Hepatic stellate cell (primary cell): ENCODE measurements at places on chromosomes 3 and 15.
A peak's percentile ranks its signal among the peaks of the same experiment; 100 is the strongest.

GRCh38 chr3:8095724-8096123 lies 405.9 kb upstream of the LMCD1 start:
- DNase-seq = no peak

GRCh38 chr3:41601404-41601987 lies 360.4 kb downstream of the ULK4 start:
- no peak for DNase-seq

DNA sequence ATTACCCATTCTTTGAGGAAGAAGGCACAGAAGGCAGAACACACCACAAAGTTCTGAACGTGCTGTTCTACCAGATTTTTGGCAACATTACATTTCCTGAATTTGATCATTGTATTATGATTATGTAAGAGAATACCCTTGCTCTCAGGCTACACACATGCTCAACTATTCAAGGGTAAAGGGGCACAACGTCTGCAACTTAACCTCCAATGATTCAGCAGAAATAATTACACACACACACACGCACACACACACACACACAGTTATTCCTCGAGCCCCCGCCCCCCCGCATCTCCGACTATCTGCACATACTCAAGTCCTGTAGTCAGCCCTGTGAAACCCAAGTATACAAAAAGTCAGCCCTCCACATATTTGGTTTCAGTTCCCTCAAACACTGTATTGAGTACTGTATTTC lies 26.8 kb downstream of the RPN1 start:
- no peak for DNase-seq

GRCh38 chr15:85722374-85723152 lies 72.2 kb downstream of the KLHL25 start:
- DNase-seq = no peak

GRCh38 chr3:141796081-141796888 lies 33.1 kb downstream of the GRK7 start:
- DNase-seq = no peak

DNA sequence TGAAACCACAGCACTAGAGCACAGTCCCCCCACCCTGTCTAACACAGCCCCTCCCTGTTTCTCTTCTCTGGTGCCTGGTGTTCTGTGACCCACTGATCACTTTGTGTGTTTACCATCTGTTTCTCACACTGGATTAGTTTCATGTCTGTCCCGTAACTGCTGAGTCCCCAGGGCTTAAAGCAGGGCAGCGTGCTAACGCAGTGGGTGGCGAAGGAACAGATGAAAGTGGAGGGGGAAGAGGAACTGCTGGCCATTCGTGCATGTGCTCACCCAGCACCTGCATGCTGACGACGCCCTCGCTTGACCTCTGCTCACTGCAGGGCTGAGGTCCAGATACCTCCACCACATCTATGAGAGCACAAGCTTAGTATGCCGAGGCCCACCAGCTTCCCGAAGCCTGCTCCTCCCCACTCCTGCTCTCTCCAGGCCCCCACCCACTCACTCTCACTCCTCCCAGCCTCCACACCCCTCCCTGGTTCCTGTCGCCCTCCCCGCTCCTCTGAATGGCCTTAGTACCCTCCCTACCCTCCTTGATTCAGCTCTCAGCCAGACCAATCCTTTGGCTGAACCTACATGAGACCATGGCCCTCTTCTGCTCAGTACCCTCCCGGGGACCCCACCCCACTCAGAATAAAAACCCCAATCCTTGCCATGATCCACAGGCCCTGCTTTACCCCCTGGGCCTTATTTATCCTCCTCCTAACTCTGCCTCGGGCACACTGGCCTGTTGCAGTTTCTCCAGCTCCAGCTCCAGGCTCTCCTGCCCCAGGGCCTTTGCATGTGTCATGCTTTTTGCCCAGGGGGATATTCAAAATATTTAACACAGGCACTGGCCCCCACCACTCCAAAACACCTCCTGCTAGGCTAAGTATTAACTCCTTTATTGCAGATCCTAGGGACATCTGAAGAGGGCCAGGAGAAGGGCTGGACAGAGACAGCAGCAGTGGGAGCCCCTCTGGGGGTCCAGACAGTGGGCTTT lies 15.1 kb upstream of the IQSEC1 start:
- no peak for DNase-seq

- peak; percentile 31 for DNase-seq
These were observed 6.5 kb downstream of the METTL6 start for GRCh38 chr3:15420871-15421270.

DNA sequence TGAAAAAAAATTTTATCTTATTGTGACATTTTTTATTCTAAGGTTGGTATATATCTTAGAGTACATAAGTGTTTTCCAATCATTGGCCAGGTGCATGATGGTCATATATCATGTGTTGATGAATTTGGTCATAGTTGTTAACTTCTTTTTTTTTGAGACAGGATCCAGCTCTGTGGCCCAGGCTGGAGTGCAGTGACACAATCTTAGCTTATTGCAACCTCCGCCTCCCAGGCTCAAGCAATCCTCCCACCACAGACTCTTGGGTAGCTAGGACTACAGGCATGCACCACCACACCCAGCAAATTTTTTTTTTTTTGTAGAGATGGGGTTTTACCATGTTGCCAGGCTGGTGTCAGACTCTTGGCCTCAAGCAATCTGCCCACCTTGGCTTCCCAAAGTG lies 44.0 kb downstream of the PCCB start:
- DNase-seq = no peak

GRCh38 chr15:47577000-47577399 lies 140.3 kb upstream of the SEMA6D start:
- DNase-seq = no peak

DNA sequence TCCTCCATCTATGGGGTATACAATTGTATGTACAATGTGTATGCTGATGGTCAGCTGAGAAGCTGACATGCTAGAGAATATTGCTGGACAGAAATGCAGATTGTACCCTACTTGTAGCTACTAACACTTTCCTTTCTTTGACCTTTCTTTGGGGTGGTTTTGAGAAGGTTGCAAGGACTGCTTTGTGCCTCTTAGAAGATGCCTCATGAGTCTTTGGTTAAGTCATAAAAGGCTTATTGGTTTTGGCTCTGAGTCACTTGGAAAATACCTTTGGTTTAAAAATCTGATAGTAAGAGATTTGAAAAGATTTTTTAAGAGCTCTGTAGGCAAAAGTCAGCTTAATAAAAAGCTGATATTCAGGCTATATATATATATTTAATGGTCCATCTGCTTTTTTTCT lies 71.5 kb downstream of the ZMAT3 start:
- DNase-seq = no peak

DNA sequence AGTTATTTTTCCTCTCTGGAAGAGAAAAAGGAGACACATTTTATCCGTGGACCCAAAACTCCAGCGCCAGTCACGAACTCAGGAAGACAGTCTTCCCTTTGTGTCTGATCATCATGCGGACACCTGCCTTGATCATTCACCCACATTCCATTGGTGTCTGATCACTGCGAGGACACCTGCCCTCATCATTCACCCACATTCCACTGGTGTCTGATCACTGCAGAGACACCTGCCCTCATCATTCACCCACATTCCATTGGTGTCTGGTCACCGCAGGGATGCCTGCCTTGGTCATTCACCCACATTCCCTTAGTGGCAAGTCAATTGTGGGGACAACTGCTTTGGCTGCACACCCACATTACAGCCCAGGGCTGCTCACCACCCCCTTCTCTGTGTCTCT lies 148.9 kb downstream of the ROBO1 start:
- no peak for DNase-seq

DNA sequence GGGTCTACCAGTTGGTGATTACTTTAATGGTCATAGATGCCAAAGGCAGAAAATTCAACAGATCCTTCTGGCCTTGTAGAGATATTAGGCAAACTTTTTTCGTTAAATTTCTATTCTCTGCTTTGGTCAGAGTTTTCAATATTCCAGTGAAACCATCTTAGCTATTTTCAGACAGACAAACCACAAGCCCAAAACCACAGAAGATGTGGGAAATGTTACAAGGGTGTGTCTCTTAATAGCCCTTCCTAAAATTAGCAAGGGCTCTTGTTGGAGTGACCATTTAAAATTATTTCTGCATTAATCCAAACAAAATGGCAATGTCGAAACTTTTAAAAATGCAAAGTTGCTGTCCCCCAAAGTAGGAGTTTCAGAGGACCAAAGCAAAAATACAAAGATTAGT lies 102.8 kb downstream of the ARRDC4 start:
- DNase-seq = no peak

- no peak for DNase-seq
These were observed 43.1 kb upstream of the ARL6 start for GRCh38 chr3:97721446-97721845.

GRCh38 chr15:80186597-80186996 lies 33.8 kb downstream of the FAH start:
- DNase-seq = no peak

GRCh38 chr15:92149029-92149428 lies 244.7 kb upstream of the ST8SIA2 start:
- no peak for DNase-seq

DNA sequence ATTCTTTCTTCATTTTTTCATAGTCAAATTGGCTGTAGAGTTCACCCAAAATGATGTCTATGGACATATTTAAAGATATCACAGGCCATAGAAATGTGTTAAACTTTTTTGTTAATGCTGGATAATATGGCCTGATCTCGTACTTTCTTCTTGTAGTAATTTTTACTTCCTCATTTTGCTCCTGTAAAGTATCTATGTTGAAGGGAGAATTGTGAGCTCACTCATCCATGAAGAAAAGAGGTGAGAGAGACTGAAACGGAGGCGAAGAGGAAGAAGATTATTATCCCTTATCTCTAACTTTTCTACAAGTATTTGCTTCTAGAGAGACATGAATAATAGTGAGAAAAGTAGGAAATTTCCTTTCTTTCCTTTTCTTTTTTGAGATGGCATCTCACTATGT lies 613.8 kb upstream of the TBL1XR1 start:
- no peak for DNase-seq

DNA sequence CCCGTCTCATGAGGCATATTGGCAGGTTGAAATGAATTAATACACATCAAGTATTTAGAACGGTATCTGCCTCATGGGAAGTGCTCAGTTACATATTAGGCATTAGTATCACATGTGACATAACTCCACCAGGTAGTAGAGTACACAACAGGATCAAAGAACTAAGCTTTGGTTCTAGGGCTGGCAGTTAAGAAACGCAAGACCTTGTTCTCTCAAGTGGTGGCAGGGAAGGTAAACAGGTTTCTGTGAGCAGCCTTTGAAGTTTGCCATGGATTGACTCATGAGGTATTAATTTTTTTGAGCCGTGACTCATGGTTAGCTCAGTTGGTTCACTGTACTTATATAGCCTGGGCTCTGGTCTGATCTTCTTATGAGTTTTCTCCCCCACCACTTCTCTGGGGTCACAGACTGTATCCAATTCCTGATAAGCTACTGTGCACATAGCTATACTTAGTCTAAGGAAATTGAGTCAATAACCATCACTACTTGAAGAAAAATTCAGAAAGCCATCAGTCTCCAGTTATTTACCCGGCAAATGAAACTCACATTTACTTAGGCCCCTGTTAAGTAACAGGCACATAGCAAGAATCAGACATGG lies 155.6 kb upstream of the STT3B start:
- no peak for DNase-seq

DNA sequence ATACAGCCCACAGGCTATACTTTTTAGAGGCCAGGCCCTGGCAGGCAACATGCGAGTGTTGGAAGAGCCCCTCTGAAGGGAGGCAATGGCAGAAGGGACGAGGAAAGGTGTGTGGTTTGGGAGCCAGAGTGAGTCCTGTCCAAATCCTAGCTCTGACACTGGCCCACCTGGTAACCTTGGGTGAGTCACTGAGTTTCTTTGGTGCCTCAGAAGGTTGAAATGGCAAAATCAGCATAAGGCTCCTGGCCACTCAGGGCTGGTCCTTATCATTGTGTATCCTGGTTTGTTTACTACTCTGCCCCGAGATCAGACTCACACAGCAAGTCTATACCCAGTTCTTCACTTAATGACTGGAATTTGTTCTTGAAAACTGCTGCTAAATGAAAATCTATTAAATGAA lies 71.4 kb upstream of the TLE3 start:
- no peak for DNase-seq

DNA sequence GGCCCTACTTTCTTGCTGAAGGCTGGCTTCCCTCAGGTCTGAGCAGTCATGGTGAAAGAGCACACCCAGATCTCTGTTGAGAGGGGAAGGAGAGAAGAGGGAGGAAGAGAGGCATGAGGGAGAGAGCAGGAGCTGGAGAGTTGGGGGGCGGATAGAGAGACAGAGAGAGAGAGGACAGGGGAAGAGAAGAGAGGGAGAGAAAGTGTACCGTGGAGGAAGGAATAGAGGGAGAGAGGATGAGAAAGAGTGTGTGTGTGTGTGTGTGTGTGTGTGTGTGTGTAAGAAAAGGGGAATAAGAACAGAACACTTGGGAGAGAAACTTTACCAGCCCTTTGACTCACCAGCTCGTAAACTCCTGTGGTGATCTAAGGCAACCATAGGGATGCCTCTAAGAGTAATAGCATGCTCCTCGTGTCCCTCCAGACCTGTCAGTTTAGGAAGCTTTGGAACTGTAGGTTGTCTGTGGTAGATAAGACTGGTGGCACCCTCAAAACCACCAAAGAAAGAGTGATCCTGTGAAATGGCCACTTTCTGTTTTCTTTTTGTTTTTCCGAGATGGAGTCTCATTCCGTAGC lies 18.2 kb downstream of the ZNF592 start:
- DNase-seq = no peak

DNA sequence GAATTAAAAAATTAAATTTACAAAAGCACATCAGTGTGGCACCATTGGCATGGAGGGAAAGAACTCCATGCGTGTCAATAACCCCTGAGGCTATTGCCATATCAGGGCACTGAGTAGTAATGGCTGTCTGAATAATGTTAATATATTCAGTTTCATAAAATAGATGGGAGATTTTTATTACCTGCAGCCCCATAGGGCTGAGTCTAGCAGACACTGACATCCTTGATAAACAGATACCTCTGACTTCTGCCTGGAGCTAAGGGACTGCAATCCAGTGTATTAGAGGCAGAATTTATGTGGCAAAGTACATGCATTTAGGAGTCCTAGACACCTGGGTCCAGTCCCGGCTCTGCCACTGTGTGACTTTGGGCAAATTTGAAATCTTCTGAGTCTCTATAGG lies 38.8 kb upstream of the SV2B start:
- DNase-seq = no peak

DNA sequence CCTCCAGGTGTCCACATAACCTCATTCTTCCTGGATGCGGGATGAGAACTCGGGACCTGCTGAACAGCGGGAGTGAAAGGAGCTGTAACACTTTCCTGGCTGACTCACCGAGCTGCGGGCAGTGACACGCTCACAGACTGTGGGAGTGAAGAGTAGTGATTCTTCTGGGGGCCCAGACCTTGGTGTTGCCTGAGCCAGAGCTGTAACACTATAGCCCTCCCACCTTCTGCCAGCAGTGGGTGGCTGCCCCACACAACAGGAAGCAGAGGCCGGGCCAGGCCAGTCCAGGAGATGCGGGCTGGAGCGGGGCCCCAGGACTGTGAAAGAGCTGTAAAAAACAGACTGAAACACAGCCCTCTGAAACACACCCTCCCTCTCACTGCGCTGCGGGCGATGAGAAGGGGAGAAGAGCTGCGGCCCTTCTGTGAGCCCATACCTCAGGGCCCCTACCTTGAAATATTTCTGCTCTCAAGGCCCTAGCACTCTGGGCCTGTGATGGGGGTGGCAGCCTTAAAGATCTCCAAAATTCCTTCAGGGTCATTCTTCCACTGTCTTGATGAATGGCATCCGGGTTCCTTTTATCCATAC lies 464.0 kb upstream of the CCDC54 start:
- no peak for DNase-seq

GRCh38 chr15:89813381-89814111 lies 1.1 kb downstream of the ANPEP start:
- no peak for DNase-seq

GRCh38 chr3:51966016-51966415 lies 1.2 kb downstream of the PCBP4 start:
- no peak for DNase-seq
